ENCODE measurements at places on chromosomes 7 and 10.

- DNase-seq, result no peak
These were observed 24.0 kb downstream of the MAD1L1 start for GRCh38 chr7:2208712-2209111.

DNA sequence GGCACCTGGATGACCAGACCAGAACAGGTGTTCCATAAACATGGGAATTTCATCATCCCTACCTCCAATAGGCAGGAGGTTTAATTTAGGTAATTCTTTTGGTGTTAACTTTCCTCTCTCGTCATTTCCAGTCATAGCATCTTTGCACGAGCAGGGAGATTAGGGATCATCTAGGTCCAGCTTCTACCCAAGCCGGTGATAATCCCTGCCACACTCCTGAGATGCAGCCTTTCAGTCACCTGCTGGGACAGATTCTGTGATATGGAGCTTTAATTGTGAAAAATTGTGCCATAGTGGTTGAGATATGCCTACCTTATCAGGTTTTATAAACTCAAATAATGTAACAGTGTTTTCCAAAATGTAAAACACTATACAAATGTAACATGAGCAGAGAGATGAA lies 191.8 kb upstream of the AOAH start:
- DNase-seq, result no peak

GRCh38 chr10:76905251-76905650 lies 732.4 kb downstream of the KCNMA1 start:
- DNase-seq, result no peak

DNA sequence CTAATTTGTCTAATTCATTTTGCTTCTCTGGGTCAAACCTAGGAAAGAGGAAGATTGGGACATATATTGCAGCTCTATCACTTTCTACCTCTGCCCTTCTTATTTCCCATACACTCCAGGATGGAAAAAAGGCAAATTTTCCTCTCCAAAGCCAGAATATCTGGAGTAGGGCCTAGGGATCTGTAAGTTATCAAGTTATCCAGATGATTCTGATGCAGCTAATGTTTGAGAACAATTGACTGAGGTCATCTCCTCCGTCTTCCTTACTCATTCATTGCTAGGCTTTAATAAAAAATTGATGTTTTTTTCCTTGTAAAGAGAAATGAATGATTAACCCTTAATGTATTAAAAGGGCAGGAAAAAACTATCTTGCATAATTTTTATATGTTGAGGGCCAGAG lies 211.9 kb upstream of the GLI3 start:
- DNase-seq, result no peak

DNA sequence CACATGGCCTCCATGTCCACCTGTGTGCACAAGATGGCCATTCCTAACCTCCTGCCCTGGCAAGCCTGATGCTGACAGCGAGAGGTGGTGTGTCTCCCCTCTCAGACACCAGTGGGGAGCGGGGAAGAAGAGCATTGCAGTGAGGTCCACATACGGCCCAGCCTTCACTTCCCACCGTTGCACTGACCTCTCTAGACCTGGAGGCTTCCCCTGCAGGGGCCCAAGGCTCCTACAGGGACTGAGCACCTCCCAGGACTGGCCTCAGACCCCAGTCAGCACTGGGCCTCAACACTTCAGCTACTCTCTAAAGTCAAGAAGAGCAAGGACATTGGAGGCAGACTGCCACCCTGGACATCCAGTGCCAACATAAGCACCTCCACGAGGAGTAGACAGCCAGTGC lies 15.9 kb downstream of the STK32C start:
- no peak for DNase-seq

GRCh38 chr10:60434418-60435046 lies 44.9 kb upstream of the ANK3 start:
- no peak for DNase-seq

GRCh38 chr10:121677880-121678279 lies 79.6 kb upstream of the FGFR2 start:
- DNase-seq, result no peak

- DNase-seq, result no peak
These were observed 41.7 kb downstream of the CACUL1 start for GRCh38 chr10:118712930-118713634.

GRCh38 chr7:4550117-4550516 lies 132.0 kb upstream of the FOXK1 start:
- no peak for DNase-seq

GRCh38 chr10:70529848-70530247 lies 51.3 kb downstream of the PALD1 start:
- DNase-seq, result no peak

DNA sequence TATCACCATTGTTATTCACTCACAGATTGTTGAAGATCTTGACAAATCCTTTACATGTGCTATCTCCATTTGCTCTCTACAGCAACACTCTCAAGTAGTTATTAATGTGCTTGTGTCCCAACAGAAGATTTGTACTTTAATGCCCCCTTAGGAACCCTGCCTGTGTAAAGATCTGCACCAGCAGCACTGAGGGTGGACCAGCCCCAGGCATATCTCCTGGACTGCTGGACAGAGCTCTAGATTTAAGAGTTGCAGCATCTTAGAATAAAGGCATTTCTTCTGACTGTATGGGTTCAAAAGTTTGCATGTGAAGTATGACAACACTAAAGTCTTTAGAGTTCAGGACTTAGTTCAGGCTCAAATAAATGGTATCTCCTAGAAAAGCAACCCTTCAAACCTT lies 94.7 kb downstream of the RNF133 start:
- DNase-seq, result no peak

- DNase-seq, result no peak
These were observed 45.9 kb downstream of the MCMBP start for GRCh38 chr10:119826771-119827170.

DNA sequence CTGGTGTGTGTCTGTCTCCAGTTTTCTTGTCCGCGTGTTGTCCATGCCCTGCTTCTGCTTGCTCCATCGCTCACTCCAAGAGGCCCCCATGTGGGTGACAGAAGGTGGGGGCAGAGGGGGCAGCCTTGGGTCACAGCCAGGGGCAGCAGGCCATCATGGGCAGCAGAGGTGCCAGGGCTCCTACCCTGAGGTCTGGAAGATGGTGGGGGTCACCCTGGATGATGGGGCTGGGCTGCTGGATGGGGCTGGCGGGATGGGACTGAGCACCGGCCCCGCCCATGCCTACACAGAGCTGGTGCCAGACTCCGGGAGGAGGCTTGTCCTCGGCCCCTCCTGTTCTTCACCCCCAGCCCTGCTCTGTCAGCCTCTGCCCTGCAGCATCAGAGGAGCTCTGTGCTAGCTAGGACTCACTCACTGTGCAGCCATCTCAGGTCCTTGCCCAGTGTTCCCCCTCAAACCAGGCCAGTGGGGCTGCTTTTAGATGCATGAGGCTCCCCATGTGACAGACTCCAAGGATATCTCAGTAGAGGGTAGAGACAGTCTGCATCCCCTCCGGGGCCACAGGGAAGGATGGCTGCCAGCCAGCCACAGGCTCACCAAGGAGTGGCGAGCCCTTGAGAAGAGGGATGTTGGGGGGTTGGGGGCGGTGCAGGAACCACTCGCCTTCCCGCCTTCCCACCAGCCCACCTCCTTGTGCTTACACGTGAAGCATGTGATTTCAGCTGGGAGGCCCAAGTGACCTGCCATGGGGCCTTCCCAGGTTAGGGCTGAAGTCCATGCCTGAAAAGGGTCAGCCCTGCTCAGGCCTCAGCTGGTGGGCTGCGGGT lies 35.5 kb upstream of the PPIF start:
- no peak for DNase-seq

DNA sequence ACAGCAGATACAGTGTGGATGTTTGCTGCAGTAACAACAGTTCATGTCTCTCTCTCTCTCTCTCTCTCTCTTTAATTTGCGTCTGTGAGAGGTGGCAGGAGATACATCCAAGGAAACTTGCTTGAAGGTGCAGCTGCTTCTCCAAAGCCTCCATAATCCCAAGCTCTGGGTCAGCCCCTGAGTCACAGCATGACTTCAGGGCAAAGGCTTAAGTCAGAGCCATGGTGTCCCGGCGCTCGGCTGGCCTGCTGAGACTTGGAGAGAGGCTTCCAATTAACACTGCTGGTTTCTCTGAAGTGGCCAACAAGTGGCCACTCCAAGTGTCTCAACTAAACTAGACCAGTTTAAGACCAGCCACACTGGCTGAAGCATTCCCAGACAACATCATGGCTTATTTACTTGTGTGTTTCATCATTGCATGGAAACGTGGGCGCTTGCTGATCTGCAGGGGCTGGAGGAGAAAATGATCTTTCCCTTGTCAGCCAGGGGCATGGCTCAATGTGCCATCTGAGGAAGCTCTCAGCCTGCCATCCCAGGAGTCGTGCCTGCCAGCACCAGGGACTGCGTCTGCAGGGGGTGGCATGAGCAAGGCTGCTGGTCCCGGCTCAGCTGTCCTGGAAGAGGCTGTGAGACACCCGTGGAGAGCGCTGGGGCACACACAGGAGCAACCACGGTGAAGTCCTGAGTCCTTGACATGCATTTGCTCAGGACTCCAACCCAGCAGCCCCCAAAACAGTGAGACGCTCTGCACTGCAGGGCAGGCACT lies 254.2 kb downstream of the COBL start:
- DNase-seq, result no peak

- no peak for DNase-seq
These were observed 31.1 kb upstream of the ADD3 start for GRCh38 chr10:109976681-109977080.

DNA sequence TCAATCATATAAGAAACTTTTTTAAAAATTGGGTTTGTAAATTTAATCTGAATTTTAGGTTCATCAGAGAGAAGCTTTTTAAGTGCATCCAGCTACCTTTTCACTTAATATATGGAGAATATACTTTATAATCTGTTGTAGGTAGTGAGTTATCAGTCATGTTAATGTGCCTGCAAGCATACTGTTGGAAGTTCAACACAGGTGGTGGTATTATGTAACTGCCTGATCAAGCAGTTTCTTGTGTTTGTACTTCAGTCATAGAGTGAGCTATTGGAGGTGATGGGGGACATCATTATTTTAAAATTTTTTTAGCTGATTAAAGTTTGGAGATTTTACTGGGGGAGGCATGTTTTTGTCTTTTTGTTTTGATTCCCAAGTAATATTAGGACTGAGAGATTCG lies 2.5 kb downstream of the TNKS2 start:
- no peak for DNase-seq

GRCh38 chr10:128865436-128866195 lies 601.4 kb upstream of the MGMT start:
- DNase-seq, result no peak

GRCh38 chr7:157407512-157408257 lies 70.9 kb downstream of the DNAJB6 start:
- DNase-seq, result no peak

GRCh38 chr10:47217113-47217512 lies 82.9 kb upstream of the GDF10 start:
- no peak for DNase-seq

- DNase-seq, result no peak
These were observed at the start of gene SLC18A3 for GRCh38 chr10:49610114-49610457. SLC18A3 (plus strand) TSS chr10:49610310; CDS start chr10:49610741, 431 bp downstream.

GRCh38 chr10:58262766-58263165 lies 4.9 kb downstream of the IPMK start:
- DNase-seq, result no peak

GRCh38 chr10:92999191-92999590 lies 61.4 kb upstream of the CYP26C1 start:
- DNase-seq, result no peak

DNA sequence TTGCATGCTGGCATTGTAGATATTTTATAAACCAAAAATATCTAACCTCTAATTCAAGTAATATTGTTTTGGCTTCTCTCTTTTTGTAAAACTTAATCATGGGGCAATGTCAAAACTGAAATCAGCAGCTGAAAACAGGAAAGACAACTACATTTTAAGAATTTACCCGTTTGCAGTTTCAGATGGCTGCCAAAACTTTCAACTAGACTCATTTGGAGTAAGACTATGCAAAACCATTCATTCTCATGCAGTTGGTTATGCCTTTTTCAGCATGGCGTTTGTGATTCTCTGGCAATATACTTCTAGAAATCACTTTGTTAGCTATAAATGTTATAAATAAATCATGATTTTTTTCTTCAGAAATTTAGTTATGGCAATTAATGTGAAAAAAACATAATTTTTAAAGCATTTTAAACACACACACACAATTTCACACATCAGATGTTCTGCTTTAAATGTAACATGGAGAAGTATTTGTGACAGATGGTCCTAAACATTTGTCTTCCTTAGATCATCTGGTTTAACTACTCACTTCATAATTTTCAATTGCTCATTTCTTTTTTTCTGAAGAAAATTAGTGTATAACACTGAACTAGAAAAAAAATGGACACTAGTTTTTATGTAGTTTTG lies 116.4 kb downstream of the ITGB8 start:
- no peak for DNase-seq

DNA sequence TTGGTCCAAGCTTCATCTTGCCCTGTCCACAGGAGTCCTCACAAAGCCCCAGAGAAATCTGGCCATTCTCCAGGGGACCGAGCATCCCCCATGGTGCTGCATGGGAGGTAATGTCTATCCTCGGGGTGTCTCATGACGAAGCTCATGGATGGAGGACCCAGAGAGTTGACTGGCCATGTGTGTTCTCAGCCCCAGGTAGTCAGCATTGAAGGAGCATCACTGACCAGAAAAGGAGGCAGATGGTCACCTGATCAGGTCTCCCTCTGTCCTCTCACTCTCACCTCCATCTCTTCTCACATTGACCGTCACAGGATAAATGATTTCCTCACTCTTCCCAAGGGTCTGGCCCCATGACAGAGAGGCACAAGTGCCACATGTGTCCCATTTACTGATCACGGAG lies 33.4 kb upstream of the GDF10 start:
- DNase-seq, result no peak

Data from stimulated activated CD8-positive, alpha-beta memory T cell treated with anti-CD3 and anti-CD28 coated beads, Interleukin-7, amount 100 ng/mL, for 4 hours (primary cell).